Left ventricle myocardium inferior (tissue), 1 donor: ENCODE measurements at places on chromosomes 13 and 19.

- peak; percentile 40 for DNase-seq
Measured at GRCh38 chr19:44758596-44758995, 10.1 kb downstream of the BCL3 start.

GRCh38 chr19:49557641-49558325 is 22.6 kb downstream of the NOSIP start:
- DNase-seq: no peak

DNA sequence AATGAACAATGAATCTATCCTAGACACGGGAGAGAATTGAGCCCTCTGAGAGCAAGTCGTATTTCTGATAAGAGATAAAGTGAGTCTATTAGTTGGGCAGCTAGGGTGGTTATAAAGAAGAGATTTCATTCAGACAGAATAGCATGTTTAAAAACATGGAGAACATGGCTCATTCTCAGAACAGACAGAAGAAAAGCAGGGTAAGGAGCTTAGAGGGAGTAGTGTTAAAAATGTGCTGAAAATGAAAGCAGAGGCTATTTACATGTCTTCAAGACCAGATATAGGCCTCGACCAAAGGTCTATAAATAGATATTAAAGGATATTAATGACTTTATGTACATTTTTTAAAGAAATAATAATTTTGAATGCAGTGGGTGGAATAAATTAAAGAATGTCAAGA is 149.5 kb downstream of the SLITRK1 start:
- DNase-seq: no peak

GRCh38 chr13:61654481-61654880 is 238.8 kb upstream of the PCDH20 start:
- DNase-seq: no peak

GRCh38 chr19:15181394-15181793 is 19.4 kb downstream of the NOTCH3 start:
- DNase-seq: no peak
